ENCODE measurements at places on chromosomes 7 and 10.

- DNase-seq: no peak
Observed at GRCh38 chr10:130958981-130959751, 352.4 kb downstream of the TCERG1L start.

DNA sequence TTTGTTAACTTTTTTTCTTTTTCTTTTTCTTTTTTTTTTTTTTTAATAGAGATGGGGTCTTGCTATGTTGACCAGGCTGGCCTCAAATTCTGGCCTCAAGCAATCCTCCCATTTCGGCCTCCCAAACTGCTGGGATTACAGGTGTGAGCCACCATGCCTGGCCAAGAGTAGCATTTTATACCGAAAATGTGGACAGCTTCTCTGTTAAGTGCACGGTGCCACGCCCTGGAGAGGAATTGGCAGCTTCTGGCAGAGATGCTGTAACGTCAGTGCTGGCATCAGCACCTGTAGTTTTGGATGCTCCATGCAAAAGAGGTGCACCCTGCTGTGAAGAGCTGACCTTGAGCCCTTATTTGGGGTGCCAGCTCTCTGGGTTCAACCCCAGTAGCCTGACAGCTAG lies 18.2 kb downstream of the IL15RA start:
- DNase-seq: no peak

DNA sequence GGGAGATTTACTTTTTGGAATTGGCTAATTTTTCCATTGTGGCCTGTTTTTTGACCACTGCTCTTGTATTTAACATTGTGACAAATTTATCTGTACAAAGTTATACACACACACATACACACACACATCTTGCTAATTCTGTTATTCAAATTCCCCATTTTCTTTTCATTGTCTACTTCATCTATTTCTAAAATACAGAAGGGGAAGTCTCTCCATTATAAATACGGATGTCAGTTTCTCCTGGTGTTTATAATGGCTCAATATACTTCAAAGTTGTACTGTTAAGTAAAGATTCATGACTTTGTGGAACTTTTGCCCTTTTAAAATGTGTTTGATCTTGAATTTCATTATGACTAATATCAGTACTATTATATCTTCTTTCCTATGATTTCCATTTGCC lies 81.0 kb downstream of the CNOT4 start:
- no peak for DNase-seq

DNA sequence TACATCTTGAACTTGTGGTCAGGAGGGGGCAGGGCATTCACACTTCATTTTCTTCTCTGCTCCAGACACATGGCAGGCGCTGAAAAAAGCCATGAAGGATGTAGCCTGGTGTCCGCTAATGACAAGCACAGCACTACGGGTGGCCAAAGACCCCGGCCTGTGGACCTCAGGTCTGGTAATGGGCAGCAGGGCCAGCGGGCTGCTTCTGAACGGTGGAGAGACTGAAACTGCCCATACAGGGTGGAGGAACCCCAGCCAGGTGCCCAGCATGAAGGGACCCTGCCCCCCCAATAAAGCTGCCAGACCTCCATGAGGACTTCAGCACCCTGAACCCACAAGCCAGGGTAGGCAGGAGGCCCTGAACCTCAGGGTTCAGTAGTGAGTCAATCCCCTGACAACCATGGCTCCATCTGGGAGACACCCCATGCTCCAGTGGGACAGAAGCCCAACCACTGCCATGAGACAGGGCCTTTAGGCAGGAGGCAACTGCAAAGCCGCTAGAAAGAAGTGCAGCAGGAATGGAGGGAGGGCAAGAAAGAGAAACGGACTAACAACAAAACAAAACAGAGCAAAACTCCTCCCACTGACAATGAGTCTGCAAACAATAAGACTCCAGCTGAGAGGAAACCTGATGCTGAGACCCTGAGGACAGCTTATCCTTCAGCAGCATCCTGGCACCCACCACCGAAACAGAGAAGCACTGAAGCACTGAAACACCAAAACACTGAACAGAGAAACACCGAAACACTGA lies 140.2 kb upstream of the PPP2R2D start:
- DNase-seq: no peak

- DNase-seq: no peak
Observed at GRCh38 chr7:88590963-88591362, 168.5 kb upstream of the ZNF804B start.

- no peak for DNase-seq
Observed at GRCh38 chr10:16942381-16943078, 125.3 kb upstream of the RSU1 start.

DNA sequence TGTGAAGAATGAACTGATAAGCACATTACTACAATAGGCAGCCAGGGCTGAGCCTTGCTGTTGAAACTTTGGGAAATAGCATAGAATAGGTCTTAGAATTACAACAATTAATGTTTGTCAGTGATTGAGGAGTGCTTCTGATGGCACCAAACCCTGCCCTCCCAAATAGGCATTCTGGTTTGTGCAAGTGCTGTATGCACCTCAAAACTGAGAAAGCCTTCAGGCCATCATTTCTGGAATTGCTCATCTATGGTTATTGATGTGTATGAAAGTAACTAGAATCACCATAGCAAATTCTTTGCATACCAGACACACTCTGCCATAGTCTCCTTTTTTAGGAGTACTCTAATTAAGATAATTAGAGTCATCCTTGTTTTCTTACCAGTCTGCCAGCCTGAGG lies 585.0 kb upstream of the MBL2 start:
- no peak for DNase-seq

DNA sequence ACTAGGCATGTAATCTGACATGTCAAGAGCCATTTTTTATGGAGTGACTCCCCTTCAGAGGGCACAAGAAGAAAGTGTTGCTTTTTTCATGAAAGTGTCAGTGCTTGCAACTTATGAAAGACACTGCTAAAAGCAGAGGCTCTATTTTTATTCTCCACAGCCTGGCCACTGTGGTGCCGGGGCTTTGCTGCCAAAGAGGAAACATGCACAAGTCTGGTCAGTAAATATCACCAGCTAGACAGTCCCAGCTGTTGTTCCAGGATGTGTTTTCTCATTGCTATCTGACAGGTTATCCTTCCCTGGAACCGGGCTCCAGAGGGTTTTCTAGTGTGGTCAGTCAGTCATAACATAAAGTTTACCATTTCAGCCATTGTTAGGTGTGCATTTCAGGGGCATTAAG lies 180.7 kb upstream of the PITRM1 start:
- no peak for DNase-seq

DNA sequence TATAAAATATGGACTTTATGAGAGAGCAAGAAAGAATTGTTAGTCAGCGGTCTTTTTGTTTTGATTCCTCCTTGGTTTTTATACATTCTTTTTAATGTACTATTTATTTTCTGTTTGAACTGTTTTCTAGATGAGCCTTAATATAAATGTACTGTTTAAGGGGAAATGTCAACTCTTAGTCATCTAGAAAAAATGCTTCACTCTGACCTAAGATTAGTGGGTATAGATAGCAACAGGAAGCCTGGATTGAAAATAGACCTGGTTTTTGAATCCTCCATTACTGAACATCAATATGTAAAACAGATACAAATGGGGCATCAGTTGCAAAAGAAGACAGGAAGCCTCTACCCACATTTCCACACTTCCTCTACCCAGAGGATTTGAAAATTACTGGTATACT lies 87.8 kb downstream of the CHRM2 start:
- no peak for DNase-seq

- no peak for DNase-seq
Observed at GRCh38 chr10:10782603-10783002, 235.1 kb upstream of the CELF2 start.

GRCh38 chr7:1619152-1620079 lies 49.6 kb upstream of the PSMG3 start:
- DNase-seq: no peak

DNA sequence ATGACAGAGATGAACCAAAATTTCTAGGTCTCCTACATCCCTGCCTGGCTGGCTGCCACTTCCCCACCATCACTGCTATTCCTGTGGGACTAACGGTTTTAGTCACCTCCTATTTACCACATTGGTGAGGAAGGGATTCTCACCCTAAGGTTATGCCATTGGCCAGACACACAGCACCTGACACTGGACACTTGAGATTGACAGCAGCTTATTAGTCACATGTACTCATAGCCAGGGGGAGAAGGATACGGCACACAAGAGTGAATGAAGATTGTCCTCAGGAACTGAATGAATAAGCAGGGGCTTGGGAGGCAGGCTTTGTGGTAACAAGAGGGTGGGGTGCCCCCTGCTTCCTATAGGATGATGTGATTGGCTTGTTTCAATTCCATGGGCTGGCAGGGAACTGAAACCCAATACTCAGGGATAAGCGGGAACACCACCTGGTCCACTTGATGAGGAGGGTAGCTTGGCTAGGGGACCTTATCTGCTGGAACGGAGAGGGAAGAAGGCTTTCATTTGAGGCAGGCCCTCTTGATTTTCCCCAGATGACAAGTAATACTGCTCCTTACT lies 99.0 kb downstream of the SPAG6 start:
- DNase-seq: no peak

GRCh38 chr7:107017965-107018719 lies 26.4 kb upstream of the PRKAR2B start:
- DNase-seq: no peak

DNA sequence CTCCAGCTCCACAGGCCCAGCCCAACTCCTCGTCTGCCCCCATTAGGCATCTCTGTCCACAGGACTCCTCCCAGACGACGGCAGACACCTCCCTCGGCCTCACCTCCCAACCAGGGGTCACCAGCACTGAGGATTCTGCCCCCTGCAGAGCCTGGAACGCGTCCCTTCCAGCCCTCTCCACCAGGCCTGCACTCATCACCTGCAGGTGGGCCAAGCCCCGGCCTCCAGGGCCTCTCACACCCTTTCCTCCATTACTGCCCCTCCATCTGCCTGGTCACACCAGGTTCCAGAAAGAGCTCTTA lies 42.7 kb upstream of the PDGFA start:
- DNase-seq: no peak

GRCh38 chr7:91319351-91319750 lies 55.1 kb downstream of the FZD1 start:
- DNase-seq: no peak

DNA sequence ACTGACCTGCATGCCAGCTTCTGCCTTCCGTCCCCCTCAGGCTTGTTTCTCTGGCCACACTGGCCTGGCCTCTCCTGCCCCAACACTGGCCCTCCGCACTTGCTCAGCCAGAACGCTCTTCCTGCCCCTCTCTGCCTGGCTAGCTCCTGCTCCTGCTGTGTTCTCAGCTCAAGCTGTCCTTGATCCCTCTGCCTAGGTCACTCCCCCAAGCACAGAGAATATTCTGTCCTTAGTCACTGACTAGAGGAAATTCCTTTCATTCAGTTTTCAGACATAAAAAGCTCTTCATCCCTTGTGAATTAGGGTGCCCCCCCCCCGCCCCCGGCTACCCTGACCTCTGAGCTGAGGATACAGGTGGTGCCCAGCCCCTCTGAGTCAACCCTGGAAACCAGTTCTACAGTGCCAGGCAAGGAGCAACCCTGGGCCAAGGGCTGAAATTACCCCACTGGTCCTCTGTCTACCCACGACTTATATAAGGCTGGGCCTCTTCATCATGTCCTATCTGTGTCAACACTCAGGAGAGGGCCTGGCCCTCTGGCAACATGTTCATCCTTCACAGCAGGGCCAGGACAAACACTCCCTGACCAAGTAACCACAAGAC lies 6.6 kb upstream of the SGPL1 start:
- DNase-seq: no peak

GRCh38 chr7:28112012-28112411 lies 68.6 kb downstream of the JAZF1 start:
- DNase-seq: no peak

- DNase-seq: no peak
Observed at GRCh38 chr7:28029051-28029450, 151.5 kb downstream of the JAZF1 start.

DNA sequence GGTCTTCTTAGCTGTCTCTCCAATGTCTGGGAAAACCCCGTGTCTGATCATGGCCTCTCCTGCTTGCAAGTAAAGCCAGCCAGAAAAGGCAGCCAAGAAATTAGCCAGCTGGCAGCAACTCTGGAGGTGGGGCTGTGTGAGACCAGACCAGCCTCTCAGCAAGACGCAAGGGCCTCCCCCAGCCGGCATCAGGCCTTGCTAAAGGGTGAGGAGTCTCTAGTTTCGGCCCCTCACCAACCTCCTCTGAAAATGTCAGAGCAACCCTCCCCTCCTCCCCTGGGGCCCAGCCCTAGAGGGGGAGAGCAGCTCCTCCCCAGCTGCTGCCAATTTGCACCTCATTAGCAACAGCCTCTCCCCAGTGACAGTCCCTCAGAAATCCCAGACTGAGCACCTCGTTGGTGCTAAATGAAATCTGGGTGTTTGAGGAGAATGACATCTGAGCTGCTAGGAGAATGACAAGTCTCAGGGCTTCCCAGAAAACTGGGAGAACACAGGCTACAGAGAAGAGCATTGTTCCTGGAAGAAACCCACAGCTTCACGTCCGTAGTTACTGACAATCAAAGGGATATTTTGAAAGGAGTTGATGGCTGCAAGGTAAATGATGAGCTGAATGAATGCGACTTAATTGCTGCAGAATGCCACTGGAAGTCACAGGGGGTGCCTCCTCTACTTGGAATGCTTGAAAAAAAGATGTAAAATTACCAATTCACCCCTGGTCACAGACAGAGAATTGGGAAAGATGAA lies 25.9 kb downstream of the DGKI start:
- DNase-seq: peak; percentile 89

GRCh38 chr7:17234398-17235031 lies 63.9 kb upstream of the AHR start:
- DNase-seq: no peak

GRCh38 chr7:106367664-106368063 lies 82.9 kb upstream of the NAMPT start:
- no peak for DNase-seq

- DNase-seq: no peak
Observed at GRCh38 chr10:67606572-67606971, 89.4 kb downstream of the CTNNA3 start.

- DNase-seq: no peak
Observed at GRCh38 chr7:93985101-93985500, 19.1 kb downstream of the BET1 start.

DNA sequence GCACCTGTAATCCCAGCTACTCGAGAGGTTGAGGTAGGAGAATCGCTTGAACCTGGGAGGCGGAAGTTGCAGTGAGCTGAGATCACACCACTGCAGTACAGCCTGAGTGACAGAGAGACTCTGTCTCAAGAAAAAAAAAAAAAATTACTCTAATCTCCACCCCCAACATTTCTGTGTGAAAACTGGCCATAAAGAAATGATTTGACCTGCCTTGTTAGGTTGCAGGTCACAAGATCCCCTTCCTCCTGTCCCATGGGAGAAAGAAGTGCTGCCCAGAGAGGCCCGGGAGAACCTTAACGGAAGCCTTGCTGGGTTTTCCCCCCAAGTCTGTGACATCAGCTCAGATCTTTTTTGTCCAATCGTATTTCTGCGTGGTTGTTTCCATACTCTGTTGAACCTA lies 8.7 kb upstream of the CALHM1 start:
- no peak for DNase-seq

- DNase-seq: no peak
Observed at GRCh38 chr7:25803117-25803887, 348.7 kb upstream of the NFE2L3 start.

Data from NCI-H1092 treated with DMSO at 0.1 percent for 48 hours (cell line).